Dermis blood vessel endothelial cell (primary cell): ENCODE measurements at places on chromosomes 2 and 18. TPM values are rescaled to one million over a fixed set of nuclear protein-coding genes. Genes with fewer than 3 reads are reported as not detected.
A peak's percentile ranks its signal among the peaks of the same experiment; 100 is the strongest.

The PRSS56 gene
- total RNA-seq = not detected in 2 replicates

The MC4R gene
- total RNA-seq = not detected in 2 replicates

The ZBTB7C gene
- total RNA-seq = under 0.01 TPM in 1 of 2 replicates, not detected in the other

The DNMT3A gene
- total RNA-seq = 31.0 and 32.1 TPM in 2 replicates

The TMEM17 gene
- 0.51 and 1.1 TPM in 2 replicates for total RNA-seq

The MORN2 gene
- 8.7 and 9.7 TPM in 2 replicates for total RNA-seq

The L3MBTL4 gene
- total RNA-seq = 5.9 and 8.0 TPM in 2 replicates

DNA sequence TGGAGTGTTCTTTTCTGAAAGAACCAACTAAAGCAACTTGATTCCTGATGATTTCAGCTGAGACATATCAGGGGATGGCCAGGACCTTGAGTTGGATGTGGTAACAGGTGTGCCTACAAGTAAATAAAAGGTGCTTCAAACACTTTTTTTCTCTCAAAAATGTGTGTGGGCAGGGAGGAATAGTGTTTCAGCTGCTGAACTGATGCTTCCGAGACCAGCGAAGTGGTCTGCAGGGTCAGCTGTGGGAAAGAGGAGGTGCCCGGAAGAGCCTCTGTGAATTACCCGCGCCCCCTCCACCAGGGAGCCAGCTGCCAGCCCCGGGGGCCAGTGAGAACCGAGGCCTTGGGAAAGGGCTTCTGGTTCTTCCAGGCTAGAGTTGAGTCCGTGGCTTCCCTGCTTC, 249.3 kb downstream of the GBX2 start:
- no peak for DNase-seq

- DNase-seq = peak; percentile 99
Measured at GRCh38 chr2:181810823-181811695, 80.5 kb upstream of the ITPRID2 start.

DNA sequence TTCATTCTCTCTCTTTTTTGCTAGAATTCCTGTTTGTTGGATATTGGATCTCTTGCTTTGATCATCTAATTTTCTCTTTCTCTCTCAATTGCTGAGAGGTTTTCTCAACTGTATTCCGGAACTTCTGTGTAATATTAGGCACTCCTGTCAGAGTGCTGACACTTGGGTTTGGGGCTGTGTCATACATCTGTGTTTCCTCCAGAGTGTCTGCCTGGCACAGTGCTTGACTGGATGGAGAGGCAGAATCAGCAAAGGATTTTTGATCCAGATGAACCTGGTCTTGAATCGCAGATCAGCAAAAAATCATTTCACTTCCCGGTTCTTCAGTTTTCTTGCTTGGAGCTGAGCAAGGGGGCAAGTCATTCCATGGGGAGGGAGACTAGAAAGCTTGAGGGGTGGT, 87.7 kb upstream of the CXCR4 start:
- DNase-seq = no peak

DNA sequence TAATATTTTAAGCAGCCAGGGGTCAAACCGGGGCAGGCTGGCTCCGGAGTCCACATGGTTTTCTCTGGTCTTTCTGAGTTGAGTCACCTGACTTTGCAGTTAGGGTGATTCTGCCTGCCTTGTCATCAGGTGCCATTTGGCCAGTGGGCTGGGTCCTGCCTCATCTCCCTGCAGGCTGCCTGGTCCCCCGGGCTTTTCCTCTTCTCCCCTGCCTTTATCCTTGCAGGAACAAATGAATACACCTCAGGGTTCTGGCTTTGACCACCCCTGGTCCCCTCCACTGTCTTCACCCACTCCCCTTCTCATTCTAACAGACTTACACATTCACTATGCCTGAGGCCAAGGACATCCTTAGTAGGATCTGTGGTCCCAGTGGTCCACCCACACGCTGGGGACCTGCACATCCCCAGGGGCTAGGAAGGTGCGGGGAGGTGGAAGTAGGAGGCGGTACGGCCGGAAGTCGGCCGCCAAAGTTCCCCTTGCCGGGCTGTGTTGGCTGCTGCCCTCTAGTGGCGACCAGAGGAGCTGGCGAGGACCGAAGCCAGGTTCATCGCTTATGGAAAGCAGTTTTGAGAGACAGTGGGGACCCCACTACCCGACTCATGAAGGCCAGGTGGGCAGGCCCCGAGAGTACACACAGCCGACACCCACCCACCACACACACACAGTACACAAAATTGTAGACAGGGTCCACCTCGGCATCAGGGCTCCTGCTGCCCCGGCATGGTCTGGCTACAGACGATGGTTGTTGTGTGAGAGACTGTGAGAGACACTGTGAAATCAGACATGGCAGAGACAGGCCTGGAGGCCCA, 6.3 kb upstream of the TEX261 start:
- DNase-seq = peak; percentile 78
